Left ventricle myocardium superior (tissue), 1 donor: ENCODE measurements at places on chromosomes 1 and 21. TPM values are rescaled to one million over a fixed set of nuclear protein-coding genes. Genes with fewer than 3 reads are reported as not detected.

- DNase-seq = peak; percentile 49
These were observed 49.2 kb upstream of the PAX7 start for GRCh38 chr1:18581420-18581880.

DNA sequence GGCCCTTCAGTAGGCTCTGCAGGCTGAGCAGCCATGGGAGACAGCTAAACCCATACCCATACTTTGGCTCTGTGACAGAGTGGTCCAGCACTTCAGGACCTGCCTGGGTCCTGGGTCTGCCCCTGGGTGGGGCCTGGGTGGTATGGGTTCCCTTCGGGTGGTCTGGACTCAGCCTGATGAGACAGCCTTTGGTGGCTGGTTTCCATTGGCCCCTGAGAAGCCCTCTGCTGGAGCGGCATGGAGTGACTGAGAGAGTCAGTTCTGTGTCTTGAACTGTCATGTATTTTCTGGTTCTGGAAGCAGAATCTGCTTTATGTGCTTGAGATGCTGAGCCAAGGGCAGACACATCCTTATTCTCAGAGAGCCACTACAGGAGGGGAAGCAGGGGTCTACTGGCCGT lies 31.3 kb upstream of the KCNA2 start:
- DNase-seq = no peak

DNA sequence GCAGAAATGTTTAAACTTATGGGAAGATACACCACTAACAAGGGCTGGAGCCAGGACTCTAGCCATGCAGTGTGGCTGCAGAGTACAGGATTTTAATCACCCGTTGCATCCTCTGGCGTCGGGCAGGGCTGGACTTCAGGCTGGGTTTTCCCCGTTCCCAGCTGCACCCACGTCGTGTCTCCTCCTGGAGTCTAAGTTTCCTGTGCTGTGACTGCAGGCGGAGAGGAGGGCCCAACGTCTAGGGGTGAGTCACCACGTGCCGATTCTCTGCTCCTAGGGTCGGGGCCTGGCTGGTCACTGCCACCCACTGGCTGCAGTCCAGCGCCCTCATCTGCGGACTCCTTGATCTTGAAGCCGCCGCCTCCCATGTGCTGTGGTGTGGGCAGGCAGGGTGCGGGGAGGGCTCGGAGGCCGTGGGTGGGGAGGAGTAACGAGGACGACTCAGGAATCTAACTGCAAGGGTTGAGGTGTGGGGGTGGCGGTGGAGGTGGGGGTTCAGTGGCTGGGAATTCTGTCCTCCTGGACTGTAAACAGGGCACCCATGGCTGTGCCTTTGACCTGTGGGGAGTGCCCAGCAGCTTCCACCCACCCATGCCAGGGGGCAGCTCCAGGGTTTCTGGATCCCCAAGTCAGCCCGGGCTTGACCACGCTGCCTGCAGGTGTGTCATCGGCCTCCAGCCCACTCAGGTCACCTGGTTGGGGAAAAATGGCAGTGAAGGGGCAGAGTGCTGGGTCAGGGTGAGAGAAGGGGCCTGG lies 77.8 kb downstream of the ALPL start:
- peak; percentile 54 for DNase-seq

GRCh38 chr1:87685311-87686135 lies 356.8 kb downstream of the LMO4 start:
- DNase-seq = no peak

DNA sequence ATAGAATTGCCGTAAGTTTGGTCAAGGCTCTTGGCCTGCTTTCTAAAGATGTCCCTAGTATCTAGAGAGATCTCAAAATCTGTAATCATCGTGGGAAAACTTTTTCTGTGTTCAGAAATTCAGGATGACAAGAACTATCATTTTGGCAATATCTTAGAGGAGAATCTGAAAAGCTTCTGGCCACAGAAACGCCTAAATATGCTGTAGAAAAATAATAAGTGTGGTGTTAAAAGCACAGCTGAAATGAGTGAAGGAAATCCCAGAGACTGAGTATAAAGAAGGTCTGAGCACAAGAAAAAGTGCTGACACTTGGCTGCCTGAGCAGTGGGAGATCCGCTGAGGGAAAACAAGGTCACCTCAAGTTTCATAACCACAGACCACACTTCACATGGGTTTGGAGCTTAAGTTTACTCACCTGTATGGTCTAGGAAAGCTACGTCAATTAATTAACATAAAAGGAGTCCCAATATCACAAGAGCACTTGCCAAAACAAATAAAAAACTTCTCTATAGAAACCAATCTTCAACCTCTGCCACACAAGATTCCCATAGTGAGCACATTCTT lies 235.2 kb upstream of the IRF2BP2 start:
- DNase-seq = no peak

- no peak for DNase-seq
These were observed 172.3 kb downstream of the S1PR1 start for GRCh38 chr1:101409102-101409501.

DNA sequence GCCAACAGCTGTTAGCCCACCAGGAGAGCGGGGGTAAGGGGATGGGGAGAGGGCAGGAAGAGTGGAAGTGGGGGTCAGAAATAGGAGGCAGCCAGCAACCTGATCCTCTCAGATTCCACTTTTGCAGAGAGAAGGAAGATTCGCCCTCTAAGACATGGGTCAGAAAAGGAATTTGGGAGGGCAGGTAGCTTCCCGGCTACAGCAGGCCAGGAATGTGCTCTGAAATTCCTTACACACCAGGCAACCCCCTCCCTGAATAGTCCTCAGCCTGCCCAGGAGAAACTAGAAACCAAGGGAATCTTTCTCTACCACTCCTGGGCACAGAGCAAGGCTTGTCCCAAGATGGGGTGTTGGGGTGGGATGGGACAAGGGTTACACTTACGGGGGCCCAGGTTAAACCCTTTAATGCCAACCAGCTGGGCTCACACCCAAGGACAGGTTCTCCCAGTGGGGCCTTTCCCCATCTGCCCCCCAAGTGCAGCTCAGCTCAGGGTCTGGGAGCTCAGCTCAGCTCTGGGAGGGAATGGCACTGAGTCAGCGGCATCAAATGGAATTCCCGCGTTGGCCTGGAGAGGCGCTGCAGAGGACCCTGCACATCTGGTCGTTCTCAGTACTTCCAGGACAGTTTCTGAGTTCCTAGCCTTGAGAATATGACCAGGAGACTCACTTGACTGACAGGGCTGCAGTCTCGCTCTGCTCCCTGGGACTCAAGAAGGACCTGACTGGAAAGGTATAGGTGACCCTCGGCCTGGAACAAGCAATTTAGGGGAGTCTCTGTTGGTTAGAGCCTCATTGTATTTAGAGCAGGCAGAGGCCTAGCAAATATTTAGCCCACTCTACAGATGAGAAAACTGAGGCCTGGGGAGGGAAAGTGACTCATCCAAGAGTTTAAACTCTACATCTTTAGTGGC lies 761 bp downstream of the TNNT2 start:
- peak; percentile 60 for DNase-seq

- no peak for DNase-seq
These were observed 16.1 kb downstream of the OXCT2 start for GRCh38 chr1:39754906-39755504.

- no peak for DNase-seq
These were observed 36.0 kb downstream of the KAZN start for GRCh38 chr1:14634486-14634885.

DNA sequence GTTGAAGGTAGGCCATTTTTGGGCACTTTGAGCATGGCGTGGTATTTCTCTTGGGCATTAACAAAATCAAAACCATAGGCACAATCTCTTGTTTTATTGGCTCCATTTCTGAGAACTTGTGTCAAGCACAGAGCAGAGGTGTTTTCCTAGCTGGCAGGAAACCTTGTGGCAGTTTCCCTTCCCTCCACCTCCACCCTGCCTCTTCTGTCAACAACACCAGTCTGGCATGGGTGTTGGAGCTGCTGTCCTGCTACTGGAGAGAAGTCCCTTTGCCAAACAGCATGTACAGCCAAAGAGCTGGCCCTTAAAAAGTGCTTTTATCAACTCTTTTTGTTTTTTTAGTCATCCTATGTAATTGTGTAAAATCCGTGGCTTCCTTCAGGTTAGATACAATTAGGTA lies 16.0 kb downstream of the ATP1A1 start:
- DNase-seq = no peak

DNA sequence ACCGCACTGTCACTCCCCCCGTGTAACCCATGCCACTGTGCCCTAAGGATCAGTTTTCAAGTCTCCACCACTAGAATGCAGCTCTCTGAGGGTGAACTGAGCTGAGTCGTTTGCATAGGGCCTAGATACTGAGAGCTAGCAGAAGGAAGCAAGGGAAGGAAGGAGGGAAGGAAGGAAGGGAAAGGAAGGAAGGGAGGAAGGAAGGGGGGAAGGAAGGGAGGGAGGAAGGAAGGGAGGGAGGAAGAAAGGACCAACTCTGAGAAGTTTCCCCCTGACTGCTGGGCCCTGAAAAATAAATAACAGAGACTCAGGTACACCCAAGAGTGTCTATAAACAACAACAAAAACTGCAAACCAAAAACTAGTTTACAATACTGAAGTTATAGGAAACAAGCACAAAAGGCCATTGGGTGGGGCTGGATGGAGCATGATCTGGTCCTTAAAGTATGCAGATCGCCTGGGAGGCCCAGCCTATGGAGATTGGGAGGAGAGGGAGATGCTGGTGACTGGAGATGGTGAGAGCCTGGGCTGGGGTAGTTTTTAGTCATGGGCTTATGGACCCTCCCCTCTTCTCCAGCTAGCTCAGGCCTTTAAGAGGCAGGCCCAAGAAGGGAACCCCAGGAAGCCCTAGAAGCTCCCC lies 1.7 kb upstream of the MRPS15 start:
- no peak for DNase-seq

- DNase-seq = peak; percentile 63
These were observed 3.1 kb upstream of the YRDC start for GRCh38 chr1:37811027-37811655.

- DNase-seq = no peak
These were observed 76.5 kb downstream of the GALNT2 start for GRCh38 chr1:230143534-230143933.

- DNase-seq = no peak
These were observed 52.4 kb downstream of the KCNJ6 start for GRCh38 chr21:37863842-37864241.

- peak; percentile 18 for DNase-seq
These were observed 34.6 kb downstream of the UMODL1 start for GRCh38 chr21:42105476-42106315.

DNA sequence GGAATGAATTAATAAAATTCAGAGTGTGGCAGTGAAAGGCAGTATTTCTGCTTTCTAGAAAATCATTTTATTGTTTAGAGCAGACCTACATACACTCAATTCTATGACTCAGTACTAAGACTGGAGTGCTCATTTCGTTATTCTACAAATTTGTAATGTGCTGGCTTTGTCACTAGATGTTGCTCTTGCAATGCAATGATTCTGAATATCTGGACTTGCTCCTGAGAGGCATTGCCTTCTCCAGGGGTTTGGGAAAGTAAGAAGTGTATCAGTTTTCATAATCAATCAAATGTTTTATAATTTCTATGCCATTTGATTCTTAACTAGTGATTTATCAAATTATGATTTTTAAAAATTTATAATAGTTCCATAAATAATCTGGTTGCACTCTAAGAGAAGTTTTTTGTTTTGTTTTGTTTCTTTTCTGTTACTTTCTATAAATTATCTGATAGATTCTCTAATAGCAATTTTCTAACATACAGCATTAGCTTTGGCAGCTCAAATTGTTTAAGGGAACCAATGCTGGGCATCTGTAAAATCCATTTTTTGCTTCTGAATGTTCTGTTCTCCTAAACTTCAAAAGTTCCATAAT lies 280.5 kb upstream of the SGIP1 start:
- DNase-seq = no peak

GRCh38 chr1:106793651-106794050 lies 262.8 kb upstream of the PRMT6 start:
- no peak for DNase-seq

GRCh38 chr1:116989835-116990234 lies 11.7 kb upstream of the CD101 start:
- no peak for DNase-seq

DNA sequence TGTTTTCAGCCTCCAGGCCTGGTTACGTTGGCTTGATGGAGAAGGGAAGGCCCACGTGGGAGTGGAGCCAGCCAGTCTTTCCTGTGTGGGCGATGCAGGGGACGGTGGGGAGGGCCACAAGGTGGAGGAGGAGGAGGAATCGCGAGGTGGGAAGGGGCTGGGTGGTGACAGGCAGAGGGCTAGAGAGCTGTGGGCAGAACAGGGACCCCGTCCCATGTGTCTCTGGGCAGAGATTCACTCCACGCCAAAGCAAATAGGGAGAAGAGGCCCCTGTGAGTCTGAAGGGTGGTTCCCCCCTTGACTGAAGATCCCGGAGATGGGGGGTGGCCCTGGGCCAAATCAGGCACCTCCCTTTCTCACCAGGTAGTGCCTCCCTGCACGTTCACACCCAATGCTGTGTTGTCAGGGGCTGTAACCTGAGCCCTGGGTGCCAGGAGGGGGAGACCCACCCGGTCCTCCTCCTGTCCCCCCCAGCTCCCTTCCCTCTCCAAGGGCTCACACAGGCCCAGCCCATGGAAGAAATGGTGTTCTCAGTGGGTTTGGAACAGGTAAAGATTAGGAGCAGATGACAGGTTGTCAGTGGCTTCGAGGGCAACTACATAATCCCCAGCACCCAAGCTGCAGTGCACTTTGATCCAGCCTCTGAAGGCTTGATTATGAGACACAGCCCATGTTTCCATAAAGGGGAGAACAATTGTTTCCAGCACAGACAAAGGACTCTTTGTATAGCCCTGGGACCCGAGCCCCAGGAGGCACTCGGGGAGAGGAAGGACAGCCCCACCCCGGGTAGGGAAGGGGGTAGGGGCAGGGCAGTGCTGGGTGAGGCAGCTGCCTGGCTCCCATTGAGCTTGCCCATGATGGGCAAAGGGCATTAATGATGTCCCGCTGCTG lies 37.7 kb upstream of the GPR37L1 start:
- DNase-seq = no peak

GRCh38 chr21:15071009-15071408 lies 6.2 kb upstream of the NRIP1 start:
- DNase-seq = no peak

GRCh38 chr1:13764588-13765332 lies 64.8 kb downstream of the PRDM2 start:
- no peak for DNase-seq

DNA sequence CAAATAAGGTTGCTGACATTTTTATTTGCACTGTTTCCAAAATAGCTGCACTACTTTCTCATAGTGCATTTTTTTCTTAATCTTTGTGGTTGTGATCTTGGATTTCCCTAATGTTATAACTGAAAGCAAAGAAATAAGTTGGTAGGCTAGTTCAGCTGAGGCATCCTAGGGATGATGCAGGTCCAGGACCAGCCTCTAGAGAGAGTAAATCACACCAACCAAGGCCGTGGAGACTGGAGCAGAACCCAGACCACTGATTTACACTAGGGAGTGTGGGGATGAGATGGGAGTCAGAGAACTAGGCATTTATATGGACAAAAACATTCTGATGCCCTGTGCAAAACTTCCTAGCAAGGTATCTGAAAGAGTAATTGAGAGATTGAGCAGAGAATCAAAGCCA lies 104.5 kb downstream of the URB2 start:
- DNase-seq = no peak

The LAPTM5 gene
- total RNA-seq = 23.9 TPM

The RGS16 gene
- total RNA-seq = 1.1 TPM

The KCNJ9 gene
- total RNA-seq = not detected

The SERTAD4 gene
- total RNA-seq = 4.1 TPM

The KCND3 gene
- total RNA-seq = 19.8 TPM

The PLPPR4 gene
- 0.55 TPM for total RNA-seq
